ENCODE measurements at places on chromosomes 11 and 22.

DNA sequence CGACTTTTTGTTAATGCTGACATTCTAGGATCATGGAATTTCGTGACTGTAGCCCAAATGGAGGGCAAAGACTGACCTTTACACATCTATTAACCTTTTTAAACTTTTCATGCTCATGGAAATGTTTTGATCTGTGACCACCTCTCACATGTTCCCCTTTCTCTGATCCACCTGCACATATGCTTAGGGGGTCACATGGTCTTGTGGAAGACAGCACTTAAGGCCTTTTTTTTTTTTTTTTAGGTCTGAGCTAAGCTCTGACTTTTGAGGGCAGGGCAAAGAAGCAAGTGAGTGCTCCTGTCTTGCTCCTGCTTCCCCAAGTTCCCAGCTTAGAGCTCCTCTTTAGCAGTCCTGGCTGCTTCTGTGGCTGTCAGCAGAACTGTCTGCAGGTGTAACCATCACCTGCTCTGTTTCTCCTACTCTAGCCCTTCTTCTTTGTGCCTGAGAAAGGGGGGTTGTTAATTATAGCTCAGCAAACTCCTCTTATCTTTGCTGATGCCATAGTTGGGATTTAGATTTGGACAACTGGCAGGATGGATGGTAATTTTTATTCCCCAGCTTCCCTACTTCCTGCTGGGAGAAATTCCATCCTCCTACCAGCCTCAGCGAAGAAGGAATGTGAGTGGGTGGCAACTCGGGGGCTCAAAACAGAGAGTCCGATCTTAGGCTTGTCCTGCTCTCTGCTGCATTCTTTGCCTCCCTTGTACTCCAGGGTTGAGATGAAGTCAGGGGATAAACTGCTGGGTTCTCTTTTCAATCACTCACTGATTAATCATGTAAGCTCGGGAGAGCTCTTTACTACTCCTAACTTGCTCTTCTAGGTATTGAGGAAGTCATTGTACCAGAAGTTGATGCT is 64.4 kb downstream of the GRAMD1B start:
- no peak for DNase-seq

DNA sequence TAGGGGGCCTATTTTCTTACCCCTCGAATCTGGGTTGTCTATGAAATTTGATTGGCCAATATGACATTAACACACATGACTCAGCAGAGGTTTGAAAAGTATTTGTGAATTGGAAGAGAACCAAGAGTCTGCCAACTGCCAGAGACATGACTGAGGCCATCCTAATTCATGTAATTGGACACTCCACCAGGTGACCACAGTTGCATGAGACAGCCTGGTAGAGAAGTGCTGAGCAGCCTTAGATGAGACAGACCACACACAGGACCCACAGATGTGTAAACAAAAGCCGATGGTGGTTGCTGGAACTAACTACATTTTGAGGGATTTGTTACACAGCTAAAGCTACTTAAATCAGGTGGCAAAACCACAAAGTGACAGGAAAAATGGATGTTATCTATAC is 855 bp upstream of the MS4A5 start:
- DNase-seq, result no peak

GRCh38 chr11:12077535-12078280 is 32.7 kb upstream of the MICAL2 start:
- no peak for DNase-seq

DNA sequence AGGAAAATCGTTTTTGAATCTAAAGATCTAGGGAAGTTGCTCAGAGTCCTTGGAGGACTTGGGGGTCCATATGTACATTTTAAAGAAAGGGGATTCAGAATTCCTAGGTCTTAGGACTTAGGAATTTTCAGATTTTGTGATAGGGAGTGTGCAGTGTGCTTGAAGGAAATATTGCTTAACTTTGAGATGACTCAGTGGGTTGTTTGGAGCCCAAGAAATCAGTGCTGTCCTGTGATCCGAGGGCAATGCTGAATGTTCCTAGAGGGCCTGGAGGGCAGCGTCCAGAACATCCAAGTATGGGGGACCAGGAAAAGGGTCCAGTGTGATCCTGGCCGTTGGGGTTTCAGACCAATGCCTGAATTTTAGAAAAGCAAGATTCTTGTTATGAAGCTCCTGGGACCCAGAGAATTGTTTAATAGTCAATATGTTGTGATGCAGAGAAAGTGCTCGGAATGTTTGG is 3.1 kb upstream of the IGF2 start:
- DNase-seq, result no peak

DNA sequence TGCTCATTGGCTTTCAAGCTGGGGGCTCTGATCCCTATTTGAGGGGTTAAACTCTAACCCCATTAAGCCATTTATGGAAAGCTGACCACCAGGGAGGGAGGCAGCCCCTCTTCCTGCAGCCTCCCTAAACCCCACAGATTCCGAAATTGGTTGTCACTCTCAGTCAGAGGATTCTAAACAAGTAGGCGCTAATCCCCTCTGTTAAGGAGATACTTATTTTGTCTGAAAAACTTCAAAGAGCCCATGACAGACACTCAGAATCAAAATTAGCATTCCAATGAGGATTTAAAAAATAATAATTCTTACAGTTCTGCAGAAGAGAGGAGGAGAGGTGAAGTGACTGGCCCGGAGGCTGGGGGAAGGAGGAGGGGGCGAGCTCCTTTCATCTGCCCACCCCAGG is 69.7 kb upstream of the LMO1 start:
- DNase-seq, result no peak

- no peak for DNase-seq
Observed at GRCh38 chr11:77101043-77101537, 1.6 kb upstream of the OMP start.

DNA sequence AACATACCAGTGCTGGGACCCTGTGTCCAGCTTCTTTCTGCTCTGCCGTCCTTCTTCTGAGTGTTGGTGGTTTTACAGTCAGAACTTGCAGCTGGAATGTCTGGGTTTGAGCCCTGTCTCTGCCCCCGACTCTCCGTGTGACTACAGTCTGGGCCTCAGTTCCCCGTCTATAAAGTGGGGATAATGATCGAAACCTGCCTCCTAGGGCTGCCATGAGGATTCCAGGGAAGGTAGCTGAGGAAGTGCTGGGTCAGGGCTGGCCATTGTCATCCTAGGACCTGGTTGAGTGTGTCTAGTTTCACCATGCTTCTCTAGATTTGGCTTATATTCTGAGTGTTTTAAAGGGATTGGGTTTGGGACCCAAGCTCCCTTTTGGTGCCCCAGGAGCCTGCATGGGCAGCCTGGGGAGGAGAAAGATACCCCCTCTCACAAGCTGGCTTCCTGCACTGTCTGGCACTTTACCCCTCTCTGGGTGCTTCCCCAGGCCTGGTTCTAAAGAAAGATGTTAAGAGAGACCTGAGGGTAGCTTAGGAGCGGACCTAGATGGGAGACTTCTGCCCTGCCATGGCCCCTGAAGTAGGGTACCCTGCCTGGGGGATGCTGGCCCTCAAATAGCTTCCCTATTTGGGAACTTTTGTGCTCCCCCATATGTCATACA is 49.9 kb downstream of the TSPAN18 start:
- DNase-seq, result no peak

GRCh38 chr11:70252844-70253243 is 17.6 kb upstream of the PPFIA1 start:
- DNase-seq, result no peak

DNA sequence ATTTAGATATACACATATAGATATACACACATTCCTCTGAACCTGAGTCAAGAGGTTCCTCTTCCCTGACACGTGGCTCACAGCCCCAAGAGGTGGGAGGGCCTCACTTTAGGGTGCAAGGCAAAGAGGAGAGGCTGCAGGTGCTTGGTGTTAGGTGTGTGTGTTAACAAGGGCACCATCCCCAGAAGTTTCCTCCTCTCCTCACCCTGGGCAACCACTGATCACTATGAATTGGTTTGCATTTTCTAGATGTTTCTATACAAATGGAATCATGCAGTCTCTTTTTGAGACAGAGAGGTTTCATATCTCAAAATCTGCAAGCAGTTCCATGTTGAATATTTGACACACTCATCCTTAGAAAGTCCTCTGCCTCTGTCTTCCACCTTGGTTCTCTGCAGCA is 120.9 kb upstream of the NECTIN1 start:
- no peak for DNase-seq

- no peak for DNase-seq
Observed at GRCh38 chr11:73539506-73540084, 58.3 kb downstream of the FAM168A start.

- DNase-seq, result no peak
Observed at GRCh38 chr22:47678048-47678447, 915.6 kb downstream of the TBC1D22A start.

DNA sequence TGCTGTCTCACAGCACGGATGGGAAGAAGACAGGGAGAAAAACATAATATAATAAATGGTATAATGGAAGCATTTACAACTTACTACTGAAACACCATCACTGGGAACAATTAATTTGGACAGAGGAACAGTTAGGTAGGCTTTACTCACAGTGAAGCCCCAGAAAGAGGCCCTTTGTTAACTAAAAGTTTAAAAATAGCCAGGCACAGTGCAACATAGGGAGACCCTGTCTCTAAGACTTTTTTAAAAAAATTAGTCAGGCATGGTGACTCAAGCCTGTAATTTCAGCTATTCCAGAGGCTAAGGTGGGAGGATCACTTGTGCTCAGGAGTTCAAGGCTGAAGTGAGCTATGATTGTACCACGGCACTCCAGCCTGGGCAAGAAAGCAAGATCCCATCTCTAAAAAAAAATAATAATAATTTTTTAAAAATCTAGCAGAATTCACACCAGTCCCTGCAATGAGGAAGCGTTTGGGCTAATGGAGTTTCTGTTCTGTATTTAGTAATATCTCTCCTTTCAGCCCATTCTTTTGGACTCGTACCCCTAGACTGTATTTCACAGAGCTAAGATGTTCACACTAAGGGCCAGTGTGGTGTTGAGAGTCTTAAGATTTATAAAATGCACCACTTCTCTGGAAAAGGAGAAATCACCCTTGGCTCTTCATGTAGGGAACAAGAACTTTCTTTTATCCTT is 275.5 kb downstream of the SOX6 start:
- no peak for DNase-seq

DNA sequence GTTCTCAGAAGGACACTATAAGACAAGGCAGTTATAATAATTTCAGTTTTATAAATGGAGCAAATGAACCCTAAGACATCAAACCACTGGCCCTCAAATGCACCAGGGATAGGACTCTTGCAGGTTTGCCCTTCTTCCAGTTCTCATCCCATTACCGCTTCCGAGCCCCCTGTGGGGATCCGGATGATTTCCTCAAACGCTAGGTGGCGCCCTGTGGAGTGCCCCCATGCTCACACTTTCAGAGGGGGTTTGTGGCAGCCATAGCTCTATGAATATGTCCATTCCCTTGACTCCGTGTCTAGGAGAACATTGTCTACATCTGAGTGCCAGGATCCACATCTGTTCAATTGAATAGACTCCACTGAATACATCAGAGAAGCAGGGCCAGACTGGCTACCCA is 816.3 kb downstream of the NTM start:
- no peak for DNase-seq

DNA sequence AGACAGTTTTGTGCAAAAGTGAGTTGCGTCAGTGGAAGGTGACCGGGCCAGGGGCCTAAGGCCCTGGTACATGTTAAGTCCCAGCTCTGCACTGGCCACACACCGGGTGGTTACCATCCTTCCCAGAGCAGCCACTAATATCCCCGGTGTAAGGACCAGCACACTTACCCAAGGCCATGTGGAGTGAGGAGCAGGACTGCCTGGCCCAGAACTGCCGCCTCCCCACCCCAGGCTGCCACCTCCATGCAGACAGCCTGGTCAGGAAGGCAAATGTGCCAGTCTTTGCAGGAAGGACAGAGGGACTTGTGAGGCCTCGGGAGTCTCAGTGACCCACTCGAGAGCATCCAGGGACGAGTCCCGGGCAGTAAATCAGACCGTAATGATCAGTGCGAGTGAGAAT is 102.9 kb downstream of the MORC2 start:
- DNase-seq, result no peak

- DNase-seq, result no peak
Observed at GRCh38 chr11:2958251-2958650, 29.0 kb upstream of the PHLDA2 start.

DNA sequence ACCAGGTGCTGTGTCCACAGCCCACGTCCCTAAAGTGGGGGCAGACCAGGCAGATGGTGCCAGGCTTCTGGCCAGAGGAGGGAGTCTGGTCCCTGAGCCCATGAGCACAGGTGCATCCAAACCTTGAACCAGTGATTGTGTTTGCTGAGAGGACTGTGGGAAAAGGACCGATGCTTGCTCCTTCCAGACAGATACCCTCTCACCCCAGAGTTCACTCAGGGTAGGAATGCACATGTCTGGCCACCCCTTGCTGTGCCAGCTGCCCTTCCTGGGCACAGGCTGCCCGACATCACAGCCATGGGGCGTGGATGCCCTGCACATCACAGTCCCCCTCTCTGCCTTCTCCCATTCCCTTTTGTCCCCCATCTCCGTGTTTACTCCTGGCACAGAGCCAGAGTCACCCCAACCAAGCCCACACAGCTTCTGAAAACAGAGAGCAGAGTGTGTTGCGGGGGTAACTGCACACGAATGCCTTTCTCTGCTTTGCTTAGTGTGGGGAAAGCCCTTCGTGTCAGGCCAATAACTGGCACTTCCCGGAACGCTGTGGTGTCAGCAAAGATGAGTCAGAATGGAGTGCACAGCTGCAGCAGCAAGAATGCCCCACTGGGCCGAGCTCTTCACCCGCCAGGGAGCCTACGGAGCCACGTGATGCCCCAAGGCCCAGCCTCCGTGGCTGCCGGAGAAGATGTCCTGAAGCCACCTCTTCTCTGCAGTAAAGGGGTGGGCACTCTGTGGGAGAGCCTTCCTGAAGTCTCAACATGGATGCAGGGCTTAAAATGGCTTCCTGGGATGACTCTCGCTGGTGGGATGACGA is 7.6 kb downstream of the CARS1 start:
- peak; percentile 78 for DNase-seq

DNA sequence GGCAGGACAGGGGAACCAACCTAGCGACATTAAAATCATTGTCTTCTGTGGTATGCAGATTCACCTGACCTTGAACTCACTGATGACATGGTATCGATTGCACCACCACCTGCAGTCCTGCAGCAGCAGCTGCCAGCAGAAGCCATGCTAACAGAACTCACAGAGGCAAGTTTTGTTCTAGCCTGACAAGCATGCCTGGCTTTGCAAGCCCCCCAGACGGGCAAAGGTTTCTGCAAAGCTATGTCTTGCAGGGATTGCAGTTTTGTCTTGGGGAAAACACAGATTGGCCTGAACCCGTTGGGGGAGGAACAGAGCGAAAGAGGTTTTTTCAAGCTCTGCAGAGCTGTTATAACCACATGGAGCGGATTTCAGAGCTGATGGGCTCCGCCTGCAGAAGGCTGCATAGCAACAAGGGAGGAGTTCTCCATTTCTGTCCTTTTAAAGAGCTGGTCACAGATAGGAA is 221.0 kb downstream of the HIPK3 start:
- no peak for DNase-seq

- DNase-seq, result no peak
Observed at GRCh38 chr11:99327527-99327926, 306.8 kb downstream of the CNTN5 start.

GRCh38 chr22:29570456-29570855 is 10.5 kb downstream of the NIPSNAP1 start:
- no peak for DNase-seq

DNA sequence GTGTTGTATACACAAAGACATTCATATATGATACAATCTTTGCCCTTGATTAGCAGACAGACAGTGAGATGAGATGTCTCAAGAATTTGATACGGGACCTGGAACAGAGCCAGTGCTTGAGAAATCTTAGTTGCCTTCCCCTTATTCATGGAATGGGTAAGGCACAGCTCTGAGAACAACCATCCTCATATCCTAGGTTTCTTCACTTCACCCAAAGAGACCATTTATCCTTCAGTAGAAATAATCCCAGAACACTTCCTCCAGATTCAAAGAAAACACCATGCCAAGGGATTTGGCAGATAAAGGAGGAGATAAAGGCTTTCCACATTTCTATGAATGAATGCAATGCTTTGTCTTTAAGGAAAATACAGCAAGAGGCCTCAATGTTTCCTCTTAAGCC is 8.8 kb upstream of the IZUMO1R start:
- no peak for DNase-seq
